ENCODE measurements at places on chromosomes 7 and 10. TPM values are rescaled to one million over a fixed set of nuclear protein-coding genes. Genes with fewer than 3 reads are reported as not detected.

Gene MOSPD3
- 4.0 TPM for total RNA-seq

Gene PHKG1
- 11.1 TPM for total RNA-seq

- peaks cover 28% of the 10 kb centered on the region for H3K4me1 ChIP-seq
- no peak overlapping the region for H3K27ac ChIP-seq
- no peak for DNase-seq
- no peaks in the 10 kb centered on the region for H3K36me3 ChIP-seq
- no peak overlapping the region for H3K4me3 ChIP-seq
Measured at GRCh38 chr7:4689668-4690067, 7.6 kb downstream of the FOXK1 start.

DNA sequence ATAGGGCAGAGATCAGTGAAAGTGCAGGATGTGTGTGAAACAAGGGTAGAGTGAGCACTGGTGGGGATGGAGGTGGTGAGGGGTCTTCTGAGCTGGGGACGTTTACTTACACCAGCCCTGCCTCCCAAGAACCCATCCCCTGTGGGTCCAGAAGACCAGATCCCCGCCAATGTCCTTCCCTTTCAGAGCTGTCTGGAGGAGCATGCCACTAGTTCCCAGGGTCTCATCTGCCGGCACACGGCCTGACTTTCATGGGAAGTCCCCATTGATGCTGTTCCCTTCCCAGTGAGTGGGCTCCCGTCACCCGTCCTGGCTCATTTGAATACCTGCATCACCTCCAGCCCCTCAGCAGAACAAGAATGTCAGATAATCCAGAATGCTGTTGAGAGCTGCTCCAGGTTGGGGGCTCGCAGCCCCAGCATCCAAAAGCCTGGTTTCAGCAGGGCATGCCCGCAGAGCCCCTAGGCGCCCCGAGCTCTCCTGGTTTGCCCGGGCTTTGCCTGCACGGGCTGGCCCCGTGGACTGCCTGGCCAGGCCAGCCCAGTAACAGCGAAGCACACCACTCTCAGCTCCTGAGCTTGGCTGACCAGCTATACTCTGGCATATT is 246.7 kb downstream of the MGMT start:
- no peak for DNase-seq
- H3K36me3 ChIP-seq, result no peaks in the 10 kb centered on the region
- H3K27ac ChIP-seq, result no peak overlapping the region
- no peaks in the 10 kb centered on the region for H3K27me3 ChIP-seq
- peaks cover 6% of the 10 kb centered on the region for H3K4me1 ChIP-seq
- H3K4me3 ChIP-seq, result no peak overlapping the region

DNA sequence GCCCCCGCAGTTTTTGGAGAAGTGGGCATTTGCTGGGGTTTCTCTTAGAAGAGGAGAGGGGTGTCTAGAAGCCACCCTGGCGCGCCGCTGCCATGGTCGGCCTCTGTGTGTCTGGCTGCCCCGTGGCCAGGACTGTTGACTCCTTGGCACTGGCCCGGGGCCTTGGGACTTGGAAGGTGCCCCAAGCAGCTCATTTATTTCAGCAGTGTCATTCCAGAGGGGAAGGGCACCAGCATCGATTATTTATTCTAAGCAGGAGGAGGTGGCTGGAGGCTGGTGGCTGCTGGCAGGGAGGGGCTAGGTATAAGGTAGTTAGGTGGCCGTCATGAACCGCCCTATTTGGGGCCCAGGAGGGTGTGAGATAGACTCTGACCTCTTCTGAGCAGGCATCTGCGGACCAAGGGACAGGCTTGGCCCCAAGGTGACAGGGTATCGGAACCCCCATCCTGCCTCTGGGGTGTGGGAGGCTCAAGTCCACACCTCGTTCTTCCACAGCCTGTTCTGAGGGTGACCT is 1.6 kb downstream of the GTF2IRD1 start:
- DNase-seq, result peak; percentile 87
- H3K4me3 ChIP-seq, result peak overlapping the region; percentile 82
- H3K27me3 ChIP-seq, result no peaks in the 10 kb centered on the region

DNA sequence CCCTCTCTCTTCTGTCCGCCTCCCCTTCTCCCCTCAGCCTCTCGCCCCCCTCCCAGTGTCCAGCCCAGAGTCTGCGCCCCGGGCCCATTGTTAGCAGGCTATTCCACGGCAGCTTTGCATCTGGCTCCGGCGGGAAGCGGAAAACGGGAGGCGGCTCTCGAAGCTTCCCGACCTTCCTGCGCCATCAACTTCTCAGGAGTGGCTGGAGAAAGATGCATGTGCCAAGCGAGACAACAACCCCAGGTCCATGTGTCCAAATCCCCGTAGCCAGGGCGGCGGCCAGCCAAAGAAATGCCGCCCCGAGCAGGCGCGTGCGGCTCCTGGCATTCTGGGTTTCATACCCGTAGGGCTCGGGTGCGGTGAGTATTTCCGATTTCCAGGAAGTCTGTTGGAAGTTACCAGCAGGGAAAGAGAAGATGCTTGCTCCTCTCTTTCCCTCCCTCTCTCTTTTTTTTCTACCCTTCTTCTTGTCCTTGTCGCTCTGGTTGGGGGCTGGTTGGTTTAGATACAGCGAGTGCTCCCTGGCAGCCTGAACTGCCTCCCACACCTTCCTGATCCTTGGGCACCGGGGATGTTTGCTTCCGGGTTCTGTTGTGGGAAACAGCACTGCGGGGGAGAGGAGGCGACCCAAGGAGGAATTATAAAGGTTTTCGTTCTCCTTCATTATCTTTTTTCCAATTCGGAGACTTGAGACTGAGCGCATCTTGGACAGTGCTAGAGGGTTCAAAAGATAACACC is 1.2 kb upstream of the HOXA2 start:
- no peaks in the 10 kb centered on the region for H3K4me1 ChIP-seq
- peak overlapping the region; percentile 54 for H3K4me3 ChIP-seq
- peak; percentile 72 for DNase-seq
- H3K27me3 ChIP-seq, result peaks cover 6% of the 10 kb centered on the region
- H3K36me3 ChIP-seq, result no peaks in the 10 kb centered on the region

DNA sequence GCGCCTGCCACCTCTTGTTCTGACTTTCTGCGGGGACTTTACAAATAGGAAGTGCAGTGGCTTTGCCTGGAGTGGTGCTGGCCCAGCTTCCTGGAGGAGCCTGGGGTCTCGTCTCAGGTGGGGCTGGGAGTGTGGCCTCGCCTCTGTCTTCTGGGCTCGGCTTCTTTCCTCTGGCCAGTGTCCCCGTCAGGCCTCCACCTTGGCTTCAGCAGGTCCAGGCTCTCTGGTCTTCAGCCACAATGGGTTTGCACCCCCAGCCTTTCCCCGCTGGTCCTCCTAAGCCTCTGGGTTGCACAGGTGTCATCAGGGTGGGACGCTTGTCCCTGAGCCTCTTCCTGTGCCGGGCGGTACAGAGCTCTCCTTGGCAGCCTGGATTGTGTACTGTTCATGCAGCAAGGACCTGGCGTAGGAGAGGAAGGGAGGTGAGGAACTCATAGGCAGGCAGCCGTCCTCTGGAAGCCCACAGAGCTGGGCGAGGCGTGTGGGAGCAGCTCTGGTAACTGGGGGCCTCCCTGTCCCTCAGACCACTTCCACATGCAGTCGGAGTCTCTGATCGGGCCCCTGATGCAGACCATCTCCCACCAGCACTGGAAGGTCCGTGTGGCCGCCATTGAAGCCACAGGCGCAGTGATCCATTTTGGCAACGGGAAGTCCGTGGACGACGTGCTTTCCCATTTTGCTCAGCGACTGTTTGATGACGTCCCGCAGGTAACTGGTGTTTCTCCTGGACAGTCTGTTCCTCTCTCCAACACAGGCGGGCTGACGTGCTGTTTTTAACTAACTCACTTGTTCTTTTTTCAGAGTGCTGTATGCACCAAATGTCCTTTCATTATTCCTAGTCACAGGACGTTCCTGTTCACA is 2.3 kb upstream of the PRKAR1B start:
- H3K4me3 ChIP-seq, result no peak overlapping the region
- peaks cover 41% of the 10 kb centered on the region for H3K4me1 ChIP-seq
- no peaks in the 10 kb centered on the region for H3K27me3 ChIP-seq
- DNase-seq, result no peak
- no peak overlapping the region for H3K27ac ChIP-seq

GRCh38 chr10:121988361-121989324 is at the start of gene TACC2:
TSS of gene TACC2 (plus strand) at chr10:121989163. CDS start at chr10:122021982, 32,819 bp downstream.
- no peak for DNase-seq
- peak within 1 kb of the TSS; percentile 70 for H3K27ac ChIP-seq
- no peaks in the 10 kb centered on the region for H3K27me3 ChIP-seq
- H3K36me3 ChIP-seq, result no peaks in the 10 kb centered on the region

DNA sequence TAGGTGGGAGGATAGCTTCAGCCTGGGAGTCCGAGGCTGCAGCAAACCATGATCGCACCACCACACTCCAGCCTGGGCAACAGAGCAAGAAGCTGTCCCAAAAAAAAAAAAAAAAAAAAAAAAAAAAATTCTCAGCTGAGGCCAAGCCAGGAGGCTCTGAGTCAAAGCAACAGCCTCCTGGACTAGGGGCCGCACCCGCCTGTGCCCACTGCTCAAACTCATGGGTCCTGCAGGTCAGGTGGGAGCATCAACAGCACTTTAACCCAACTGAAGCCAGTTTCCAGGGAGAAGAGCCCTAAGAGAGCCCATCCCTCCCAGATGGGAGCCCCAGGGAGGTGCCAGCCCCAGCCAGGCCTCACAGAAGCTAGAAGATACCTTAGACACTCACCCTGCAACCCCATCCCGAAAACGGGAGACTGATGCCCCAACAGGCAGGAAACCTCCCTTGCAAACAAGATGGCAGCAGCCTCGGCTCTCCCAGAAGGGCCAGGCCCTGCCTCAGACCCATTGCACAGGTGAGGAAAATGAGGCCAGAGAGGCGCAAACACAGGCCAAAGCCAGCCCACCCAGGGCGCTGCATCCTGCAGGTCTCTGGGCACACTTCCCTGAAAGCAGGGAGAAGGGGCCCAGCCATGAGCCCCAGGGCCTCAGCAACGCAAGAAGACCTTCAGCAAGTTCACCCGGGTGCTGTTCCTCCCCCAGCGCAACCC is 11.0 kb downstream of the PDGFA start:
- no peaks in the 10 kb centered on the region for H3K27me3 ChIP-seq
- H3K4me3 ChIP-seq, result no peak overlapping the region
- H3K36me3 ChIP-seq, result peaks cover 16% of the 10 kb centered on the region
- peaks cover 62% of the 10 kb centered on the region for H3K4me1 ChIP-seq

DNA sequence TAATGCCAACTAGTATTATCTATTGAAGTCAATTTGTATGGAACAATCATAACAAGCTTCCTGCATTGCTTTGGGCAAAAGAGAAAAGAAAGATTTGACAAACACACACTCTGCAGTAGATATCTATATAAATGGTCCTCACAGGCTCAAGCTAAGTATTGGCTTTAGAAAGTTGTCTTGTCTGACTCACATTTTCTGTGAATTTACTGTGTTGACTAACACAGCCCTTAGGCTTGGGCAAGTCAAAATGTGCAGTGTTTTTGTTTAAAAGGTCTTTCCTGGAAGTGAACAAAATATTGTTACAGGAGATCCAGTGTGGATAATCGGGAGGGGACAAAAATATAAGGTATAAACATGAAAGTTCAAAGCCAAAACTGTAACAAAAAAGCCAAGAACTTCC is 194.4 kb downstream of the RELN start:
- H3K36me3 ChIP-seq, result no peaks in the 10 kb centered on the region
- no peaks in the 10 kb centered on the region for H3K27me3 ChIP-seq
- no peak overlapping the region for H3K4me3 ChIP-seq
- DNase-seq, result no peak
- no peak overlapping the region for H3K27ac ChIP-seq

DNA sequence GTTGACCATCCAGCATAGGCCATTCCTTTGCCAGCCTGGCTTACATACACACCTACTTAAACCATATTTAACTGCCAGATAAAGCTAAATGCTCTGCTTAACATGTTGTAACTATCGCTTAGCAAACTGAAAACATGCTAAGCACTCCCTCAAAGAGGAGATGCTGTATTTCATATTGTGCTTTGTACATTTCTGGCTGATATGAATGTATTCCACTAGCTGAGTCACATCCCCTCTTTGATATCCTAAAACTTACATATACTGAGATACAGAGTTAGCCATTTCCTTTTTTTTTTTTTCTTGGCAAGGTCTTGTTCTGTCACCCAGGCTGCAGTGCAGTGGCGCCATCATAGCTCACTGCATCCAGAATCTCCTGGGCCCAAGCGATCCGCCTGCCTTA is 99.4 kb downstream of the TPST1 start:
- H3K27me3 ChIP-seq, result no peaks in the 10 kb centered on the region
- H3K4me1 ChIP-seq, result peaks cover 44% of the 10 kb centered on the region
- H3K36me3 ChIP-seq, result no peaks in the 10 kb centered on the region
- H3K27ac ChIP-seq, result no peak overlapping the region

Measured in stomach (tissue), 19 donors.